Right renal pelvis (tissue), 4 donors: ENCODE measurements at places on chromosomes 2 and 18.

- DNase-seq, result no peak
These were observed 149.4 kb downstream of the TNS1 start for GRCh38 chr2:217853301-217853881.

GRCh38 chr2:107511970-107512789 lies 314.5 kb upstream of the RGPD4 start:
- no peak for DNase-seq

DNA sequence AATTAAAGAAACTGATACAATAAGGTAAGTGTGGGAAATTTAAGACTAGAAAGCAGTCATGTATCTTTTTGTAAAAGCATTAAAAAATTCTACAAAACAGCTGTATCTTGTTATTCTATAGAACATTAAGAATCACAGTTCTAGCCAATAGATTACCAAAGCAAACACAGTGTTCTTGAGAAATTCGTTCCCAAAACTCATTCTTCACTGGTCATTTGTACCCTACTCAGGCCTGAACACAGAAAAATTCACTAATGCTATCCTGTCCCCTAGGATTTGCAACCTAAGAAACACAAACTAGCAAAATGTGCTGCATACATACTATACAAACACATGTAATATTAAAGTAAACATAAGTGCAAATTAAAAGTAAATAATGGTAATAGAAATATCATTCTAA lies 29.1 kb downstream of the ERMN start:
- DNase-seq, result no peak

DNA sequence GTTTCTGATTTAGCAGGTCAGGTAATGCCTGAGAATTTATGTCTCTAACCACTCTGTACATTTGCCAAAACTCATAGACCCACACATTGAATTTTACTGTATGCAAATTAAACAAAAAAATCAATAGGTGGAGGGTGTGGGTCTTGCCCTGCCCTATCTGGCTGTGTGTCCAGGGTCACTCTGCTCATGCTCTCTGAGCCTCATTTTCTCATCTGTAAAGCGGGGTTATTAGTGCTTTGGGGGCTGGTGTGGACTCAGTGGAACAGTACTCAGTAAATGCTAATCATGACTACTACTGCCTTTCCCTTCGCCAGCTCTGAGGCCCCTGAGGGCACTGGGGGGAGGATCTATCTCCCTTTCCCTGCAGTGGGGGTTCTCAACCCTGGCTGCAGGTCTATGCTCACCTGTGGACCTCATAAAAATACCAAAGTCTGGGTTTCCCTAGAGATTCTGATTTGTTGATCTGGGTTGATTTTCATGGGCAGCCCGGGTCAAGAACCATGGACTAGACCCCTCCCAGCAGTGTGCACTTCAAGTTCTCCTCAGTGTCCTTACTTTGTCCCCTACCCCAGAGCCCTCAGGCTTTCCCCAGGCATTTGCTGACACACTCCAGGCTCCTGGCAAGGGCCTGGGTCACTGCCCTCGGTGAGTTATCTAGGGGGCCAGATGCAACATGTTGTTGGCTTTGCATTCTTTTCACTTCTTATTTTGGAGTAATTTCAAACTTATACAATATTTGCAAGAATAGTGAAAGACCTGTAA lies 27.5 kb downstream of the MTHFD2 start:
- no peak for DNase-seq

- DNase-seq, result no peak
These were observed 957.1 kb upstream of the CHAC2 start for GRCh38 chr2:52810460-52810859.

DNA sequence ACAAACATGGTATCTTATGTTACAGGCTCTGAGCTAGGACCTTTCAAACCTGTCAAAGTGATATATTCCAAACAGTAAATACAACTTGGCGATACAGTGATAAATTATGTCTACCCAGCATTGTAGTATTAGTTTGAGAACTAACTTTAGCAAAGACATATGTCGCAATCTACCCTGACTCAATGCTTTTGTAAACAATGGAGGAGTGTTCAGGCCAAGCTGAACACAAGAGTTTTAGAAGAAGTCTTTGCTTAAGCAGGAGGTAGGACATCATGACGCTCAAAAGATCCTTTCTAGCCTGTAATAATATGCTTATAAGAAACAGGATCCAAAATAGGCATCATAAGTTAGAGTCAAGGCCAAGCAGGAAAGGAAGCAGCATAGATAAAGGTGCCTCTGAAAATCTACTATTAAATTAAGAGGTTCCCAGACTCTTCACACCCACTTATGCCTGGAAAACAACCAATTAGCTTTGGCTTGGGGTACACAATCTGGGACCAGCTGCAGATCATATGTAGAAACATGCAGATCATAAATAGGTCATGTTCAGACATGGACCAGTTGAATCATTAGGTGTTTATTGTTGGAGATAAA lies 132.5 kb downstream of the CSRNP3 start:
- DNase-seq, result no peak

GRCh38 chr2:21015281-21015645 lies 28.6 kb downstream of the APOB start:
- no peak for DNase-seq

DNA sequence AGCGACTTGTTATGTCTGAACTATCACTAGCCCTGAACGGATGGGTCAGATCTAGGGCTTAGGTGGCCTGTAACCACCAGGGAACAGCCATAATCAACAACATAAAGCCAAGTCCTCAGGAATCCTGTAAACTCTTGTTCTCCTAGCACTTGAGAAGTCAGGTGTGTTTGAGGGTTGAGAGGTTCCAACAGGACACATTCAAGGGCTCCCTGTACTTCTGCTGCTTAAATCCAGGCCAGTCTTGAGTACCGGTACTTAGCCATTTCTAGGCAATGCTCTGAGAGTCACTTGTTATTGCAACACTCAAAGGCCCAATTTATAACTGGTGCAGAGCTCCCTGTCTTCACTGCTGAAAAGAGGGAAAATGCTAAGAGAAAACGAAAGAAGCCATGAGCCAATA lies 21.6 kb upstream of the SLC40A1 start:
- no peak for DNase-seq

- no peak for DNase-seq
These were observed 24.8 kb downstream of the GIGYF2 start for GRCh38 chr2:232721882-232722281.

GRCh38 chr2:34806891-34807290 lies 1207.8 kb upstream of the FAM98A start:
- no peak for DNase-seq

DNA sequence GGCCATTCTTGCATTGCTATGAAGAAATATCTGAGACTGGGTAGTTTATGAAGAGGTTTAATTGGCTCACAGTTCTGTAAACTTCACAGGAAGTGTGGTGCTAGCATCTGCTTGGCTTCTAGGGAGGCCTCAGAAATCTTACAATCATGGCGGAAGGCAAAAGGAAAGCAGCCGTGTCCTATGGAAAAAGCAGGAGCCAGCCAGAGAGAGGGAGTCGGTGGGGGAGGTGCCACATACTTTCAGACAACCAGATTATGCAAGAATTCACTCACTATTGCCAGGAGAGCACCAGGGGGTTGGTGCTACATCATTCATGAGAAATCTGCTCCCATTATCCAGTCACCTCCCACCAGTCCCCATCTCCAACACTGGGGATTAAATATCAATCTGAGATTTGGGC lies 64.1 kb downstream of the CPS1 start:
- DNase-seq, result no peak

GRCh38 chr18:14085770-14086457 lies 46.3 kb downstream of the ZNF519 start:
- no peak for DNase-seq

GRCh38 chr2:207528980-207529329 lies 807 bp upstream of the CREB1 start:
- DNase-seq, result no peak

- no peak for DNase-seq
These were observed 141.5 kb upstream of the HAAO start for GRCh38 chr2:42933824-42934254.

DNA sequence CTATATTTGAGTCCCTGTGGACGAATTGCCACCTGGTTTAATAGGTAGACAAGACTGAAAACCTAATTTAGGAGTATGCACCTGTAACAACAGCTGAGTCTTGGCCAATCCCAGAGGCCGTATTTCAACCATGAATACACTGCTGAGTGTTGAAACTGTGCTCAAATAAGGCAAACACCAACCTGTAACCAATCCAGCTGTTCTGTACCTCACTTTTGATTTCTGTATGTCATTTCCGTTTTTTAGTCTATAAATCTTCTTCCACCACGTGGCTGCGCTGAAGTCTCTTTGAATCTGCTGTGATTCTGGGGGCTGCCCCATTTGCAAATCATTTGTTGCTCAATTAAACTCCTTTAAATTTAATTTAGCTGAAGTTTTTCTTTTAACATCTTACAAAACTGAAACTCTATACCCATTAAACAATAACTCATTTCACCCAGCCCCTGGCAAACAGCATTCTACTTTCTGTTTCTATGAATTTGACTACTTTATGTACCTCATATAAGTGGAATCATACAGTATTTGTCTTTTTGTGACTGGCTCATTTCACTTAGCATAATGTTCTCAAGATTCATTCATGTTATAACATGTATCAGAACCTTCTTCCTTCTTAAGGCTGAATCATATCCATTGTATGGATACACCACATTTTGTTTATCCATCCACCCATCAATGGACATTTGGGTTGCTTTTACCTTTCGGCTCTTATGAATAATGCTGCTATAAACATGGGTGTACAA lies 7.5 kb upstream of the YPEL5 start:
- no peak for DNase-seq
